ENCODE measurements at places on chromosomes 12 and 14. TPM values are rescaled to one million over a fixed set of nuclear protein-coding genes. Genes with fewer than 3 reads are reported as not detected.
A peak's percentile ranks its signal among the peaks of the same experiment; 100 is the strongest.

DNA sequence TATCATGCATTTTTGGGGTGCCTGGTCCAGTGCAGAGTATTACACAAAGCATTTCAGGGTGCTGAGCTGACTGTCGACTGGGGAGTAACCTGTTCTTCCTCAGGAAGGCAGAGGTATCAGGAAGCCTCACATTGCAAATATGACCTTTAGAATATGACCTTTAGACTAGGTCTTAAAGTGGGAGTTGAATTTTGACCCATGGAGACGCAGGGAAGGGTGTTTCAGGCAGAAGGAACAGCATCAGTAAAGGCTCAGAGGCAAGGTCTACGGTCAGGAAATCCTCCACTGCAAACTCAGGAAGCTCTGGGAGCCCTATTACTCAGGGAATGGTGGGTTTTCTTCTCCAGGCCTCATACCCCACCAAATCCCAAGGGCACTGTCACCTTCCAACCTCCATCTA is 11.3 kb downstream of the HNF1A start:
- no peak for DNase-seq

Gene PTPRO
- 1.8 TPM for total RNA-seq

DNA sequence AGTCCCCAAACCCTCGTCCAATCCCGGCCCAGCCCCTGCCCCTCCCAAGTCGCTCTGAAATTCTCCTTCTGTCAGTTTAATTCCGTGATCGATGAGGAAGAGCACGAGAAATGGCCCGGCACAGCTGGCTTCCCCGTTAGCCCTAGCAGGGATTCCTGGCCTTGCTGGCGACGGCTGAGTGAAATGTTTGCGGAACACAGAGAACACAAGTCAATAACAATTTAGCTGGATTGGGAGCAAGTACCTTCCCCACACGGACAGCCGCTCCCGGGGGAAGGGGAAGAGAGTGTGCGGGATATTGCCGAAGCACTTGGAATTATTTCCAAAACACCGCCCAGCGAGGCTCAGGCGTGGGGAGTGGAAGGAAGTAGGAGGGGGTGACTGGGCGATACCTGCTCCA is 134.6 kb downstream of the RBM19 start:
- DNase-seq: no peak

- DNase-seq: no peak
Observed at GRCh38 chr12:82008251-82008650, 249.1 kb upstream of the PPFIA2 start.

Gene AQP2
- total RNA-seq: not detected

DNA sequence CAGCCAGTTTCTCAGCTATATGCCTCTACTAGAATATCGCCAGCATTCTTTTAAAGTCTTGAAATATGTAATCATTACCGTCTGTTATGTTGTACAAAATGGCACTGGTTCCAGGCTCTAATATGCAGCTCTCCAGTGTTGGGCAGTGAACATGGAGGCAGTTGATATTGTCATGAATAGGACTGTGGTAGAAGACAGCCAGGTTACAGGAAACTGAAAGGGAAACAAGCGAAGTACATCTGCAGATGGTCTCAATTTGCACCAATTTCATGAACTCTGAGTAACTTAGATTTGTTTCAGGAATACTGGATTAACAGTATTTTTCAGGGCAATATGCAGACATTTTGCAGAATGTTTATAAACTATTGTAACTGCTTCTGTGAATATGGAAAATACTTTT is 13.4 kb upstream of the KLHL42 start:
- no peak for DNase-seq

DNA sequence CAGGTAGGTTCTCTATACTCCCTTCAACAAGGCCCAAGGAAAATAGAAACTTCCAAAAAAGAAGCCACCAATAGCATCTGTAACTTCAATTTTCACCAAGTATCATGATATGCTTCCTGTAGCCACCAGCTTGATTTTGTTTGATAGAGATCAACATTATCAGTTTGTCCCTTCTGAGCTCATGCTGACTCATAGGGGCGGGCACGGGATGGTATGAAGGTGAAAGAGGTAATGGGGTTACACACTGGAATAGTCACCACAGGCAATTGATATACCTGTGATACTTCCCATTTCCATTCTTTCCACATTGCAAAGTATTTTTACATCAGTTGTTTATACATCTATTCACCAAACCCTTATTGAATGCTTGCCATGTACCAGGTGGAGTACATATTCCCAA is 134.1 kb downstream of the KCNA5 start:
- no peak for DNase-seq

GRCh38 chr12:94190623-94191022 is 42.2 kb downstream of the PLXNC1 start:
- no peak for DNase-seq

Gene MYH6
- total RNA-seq: not detected

GRCh38 chr12:47907851-47908454 is 3.2 kb upstream of the VDR start:
- peak; percentile 36 for DNase-seq

Gene CPNE6
- total RNA-seq: not detected

DNA sequence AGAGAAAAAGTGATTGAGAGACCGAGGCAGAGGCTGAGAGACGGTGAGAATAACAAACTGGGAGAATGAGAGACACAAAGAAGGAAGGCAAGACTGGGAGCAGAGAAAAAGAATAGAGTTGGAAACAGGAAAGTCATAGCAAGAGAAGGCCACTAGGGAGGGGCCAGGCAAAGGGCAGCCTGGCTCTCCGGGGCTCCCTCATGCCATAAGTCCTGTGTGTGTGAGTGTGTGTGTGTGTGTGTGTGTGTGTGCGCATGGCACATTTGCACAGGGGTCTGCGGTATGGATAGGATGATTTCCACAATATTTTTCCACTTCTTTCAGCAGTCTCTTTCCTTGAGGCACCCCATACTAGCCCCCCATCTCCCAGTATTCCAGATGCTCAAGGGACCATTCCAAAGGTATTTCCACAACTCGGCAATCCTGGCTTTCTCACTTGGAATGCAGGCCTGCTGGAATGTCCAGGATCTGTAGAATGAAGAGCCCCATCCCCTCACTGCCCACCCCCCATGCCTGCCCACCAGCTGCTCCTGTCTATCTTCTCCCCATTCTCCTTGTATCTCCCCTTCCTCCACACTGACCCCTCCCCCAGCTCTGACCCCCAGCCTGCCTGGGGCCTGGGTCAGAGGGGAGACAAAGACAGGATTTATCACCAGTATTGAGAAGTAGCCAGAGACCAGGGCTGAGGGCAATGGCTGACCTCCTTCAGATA is 9.0 kb downstream of the GPR84 start:
- no peak for DNase-seq

Gene OVCH1
- total RNA-seq: 0.52 TPM

- DNase-seq: no peak
Observed at GRCh38 chr14:66133666-66134065, 352.5 kb upstream of the CCDC196 start.

- no peak for DNase-seq
Observed at GRCh38 chr12:14950982-14951746, 10.2 kb downstream of the ARHGDIB start.

- DNase-seq: no peak
Observed at GRCh38 chr12:67077617-67078016, 191.5 kb upstream of the CAND1 start.

GRCh38 chr12:124286414-124286813 is 8.5 kb upstream of the RFLNA start:
- no peak for DNase-seq

Gene ADAM20
- 1.2 TPM for total RNA-seq

GRCh38 chr12:48998497-48999353 is 450 bp downstream of the DDN start:
- DNase-seq: no peak

GRCh38 chr12:72432037-72432604 is 160.0 kb downstream of the TRHDE start:
- no peak for DNase-seq

DNA sequence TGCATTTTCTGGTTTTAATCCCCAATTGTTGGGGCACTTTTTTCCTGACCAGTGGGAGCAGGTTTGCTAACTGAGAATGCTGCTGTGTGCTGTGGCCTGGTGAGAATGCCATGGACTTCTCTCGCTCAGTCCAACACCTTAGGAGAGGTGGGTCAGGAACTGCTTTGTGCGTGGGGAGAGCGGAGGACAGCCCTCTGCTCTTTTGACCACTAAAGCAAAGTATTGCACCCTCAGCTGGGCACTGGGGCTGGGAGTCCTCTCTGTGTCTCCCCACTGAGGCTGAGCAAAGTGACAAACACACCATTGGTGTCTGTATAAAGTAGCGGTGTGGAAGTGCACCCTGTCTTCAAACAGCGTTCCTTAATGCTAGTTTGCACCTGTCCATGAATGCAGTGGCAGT is 136.2 kb downstream of the SAMD4A start:
- no peak for DNase-seq

Measured in osteocyte (in vitro differentiated cells).